ENCODE measurements at places on chromosomes 7 and 10.

- no peak for DNase-seq
Measured at GRCh38 chr7:14191686-14192098, 202.2 kb upstream of the ETV1 start.

DNA sequence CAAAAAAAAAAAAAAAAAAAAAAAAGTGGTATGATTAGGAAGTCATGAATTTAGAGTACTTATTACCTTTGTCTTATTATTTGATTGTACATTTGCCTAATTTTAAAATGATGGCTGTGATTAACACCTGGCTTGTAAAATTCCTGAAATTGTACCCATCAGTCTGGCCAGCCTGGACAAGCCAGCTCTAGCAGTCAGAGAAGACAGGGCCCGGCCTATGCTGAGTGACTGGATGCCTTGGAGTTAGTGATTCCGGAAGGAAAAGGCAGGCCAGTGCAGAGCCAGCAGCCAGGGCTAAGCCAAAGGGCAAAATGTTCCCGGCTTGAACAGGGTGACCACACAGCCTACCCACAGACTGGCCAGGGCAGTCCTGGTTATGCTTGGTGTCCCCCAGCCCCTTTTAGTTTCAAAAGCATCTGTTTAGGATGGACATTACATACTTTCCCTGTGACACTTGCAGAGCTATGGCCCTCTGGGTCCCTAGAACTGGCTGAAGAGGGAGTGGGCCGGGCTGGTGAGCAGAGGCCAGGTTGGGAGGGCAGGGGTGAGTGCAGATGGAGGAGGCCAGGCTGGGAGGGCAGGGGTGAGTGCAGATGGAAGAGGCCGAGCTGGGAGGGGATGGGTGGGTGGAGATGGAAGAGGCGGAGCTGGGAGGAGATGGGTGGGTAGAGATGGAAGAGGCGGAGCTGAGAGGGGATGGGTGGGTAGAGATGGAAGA lies 61.7 kb downstream of the PROSER2 start:
- DNase-seq: no peak

DNA sequence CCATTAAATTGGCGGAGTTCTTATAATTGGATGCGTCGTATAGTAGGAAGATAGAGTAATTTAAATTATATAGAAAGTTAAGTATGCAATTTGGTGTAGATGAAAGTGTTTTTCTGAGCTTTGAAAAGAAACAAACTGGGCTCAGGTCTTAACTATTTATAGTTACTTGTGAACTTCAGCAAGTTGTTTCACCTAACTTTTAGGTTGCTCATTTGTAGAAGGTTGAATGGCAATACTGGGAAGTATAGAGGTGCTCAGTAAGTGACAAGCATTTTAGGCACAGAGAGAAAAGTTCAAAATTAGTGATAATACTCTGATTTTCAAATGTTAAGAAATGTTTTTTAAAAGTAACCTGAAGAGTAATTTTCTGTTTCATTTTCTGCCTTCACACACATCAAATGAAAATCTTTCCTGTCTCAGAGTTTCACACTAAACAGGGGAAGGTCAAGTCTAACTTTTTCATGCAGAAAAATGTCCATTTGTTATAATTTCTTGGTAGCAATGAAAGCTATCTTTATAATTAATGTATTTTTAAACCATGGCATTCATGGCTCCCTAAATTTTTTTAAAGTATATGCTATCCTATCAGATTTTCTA lies 146.5 kb downstream of the PHF14 start:
- DNase-seq: no peak

DNA sequence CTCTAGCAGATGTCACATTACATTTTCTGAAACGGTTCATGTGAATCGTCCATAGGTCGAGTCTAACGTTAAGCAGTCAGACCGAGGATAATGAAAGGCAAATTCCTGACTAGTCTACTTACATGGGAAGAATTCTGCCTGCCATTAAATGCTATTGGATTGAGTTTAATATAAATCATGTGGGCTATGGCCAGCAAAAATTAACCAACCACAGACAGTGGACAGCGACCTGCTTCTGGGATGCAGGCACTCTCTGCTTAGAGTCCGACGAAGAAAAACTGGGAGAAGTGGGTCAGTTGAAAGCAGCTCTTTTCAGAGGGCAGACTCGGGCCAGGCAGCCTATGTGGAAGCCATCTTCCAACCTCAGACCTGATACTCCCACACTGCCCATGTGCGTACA lies 16.6 kb downstream of the PIP4K2A start:
- DNase-seq: no peak

GRCh38 chr10:19043431-19043830 lies 5.2 kb upstream of the MALRD1 start:
- DNase-seq: no peak

- DNase-seq: no peak
Measured at GRCh38 chr10:89894051-89894450, 192.7 kb downstream of the KIF20B start.

DNA sequence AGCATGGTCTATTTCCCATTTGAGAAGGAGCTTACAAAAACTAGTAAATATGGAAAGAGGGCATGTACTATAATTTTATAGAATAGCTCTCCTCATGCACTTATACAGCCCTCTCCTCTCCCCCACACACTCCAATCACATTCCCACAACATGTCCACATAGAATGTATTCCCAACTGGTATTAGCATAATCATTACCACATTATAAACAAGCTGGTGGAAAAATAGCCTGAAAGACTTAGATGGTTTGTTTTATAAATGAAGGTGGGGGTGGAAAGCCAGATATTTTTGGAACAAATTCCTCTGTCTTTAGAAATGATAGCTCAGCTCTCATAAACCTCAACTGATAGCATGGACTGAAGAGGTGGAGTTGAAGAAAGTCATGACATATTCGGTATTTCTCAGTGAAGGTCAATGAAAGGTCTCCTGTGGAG lies 410.1 kb downstream of the SUGCT start:
- no peak for DNase-seq

- no peak for DNase-seq
Measured at GRCh38 chr10:69516316-69516715, 56.9 kb downstream of the NEUROG3 start.

GRCh38 chr10:21724020-21724589 lies 190.1 kb downstream of the MLLT10 start:
- no peak for DNase-seq

DNA sequence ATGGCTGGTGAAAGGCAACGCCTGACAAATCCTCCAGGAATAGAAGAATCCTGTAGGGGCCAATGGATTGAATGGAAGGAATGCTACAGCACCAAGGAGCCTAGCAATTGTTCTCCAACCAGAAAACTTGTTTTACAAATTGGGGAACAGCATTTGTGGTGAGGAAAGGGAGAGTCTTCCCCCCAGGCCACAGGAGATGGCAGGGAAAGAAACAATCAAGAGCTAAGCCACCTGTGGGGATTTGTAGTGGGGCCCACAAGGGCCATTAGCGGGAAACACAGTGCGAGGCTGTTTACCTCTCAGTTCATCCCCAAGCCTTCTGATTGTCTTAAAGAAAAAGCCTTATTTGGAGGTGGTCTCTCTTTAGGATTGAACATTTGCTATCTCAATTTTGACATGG lies 48.5 kb upstream of the KCNMA1 start:
- DNase-seq: no peak

DNA sequence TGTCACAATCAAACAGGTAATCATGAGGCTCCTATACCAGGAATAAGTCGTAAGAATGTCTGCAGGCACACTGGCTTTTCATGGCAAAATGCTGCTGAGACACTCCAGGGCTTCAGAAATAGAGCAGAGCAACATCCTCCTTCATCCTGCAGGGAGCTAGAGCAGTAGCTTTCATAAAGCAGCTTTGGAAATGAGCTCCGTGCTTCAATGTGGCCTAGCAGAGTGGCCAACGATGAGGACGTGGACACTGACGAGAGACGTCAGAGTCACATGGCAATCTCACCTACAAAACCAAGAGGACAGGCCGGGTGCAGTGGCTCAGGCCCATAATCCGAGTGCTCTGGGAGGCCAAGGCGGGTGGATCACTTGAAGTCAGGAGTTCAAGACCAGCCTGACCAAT lies 9.8 kb downstream of the COBL start:
- DNase-seq: no peak

DNA sequence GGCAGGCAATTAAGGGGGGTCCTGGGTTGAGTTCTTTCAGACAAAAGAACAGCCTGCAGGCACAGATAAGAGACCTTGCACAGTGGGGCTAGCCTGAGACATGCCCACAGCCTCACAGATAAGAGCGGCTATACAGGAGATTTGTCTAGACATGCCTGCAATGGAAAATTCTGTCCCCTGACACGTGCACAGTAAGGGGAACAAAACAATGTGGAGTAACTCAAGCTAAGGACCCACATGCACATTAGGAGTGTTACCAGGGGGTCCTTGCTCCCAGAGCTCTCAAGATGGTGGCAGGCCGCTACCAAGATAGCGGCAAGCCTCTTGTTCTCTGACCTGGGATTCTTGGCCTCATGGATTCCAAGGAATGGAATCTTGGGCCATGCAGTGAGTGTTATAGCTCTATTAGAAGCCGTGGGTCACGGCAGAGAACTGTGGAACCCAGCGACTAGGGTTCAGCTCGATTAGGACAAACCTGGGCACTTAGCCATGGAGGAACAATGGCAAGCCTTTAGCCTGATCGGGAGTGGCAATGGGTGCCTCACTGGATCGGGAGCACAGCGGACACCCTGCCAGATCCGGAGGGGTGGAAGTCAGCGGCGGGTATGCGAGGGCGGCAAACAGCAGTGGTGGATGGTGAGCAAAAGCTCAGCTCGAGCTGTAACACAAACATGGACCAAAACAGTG lies 196.9 kb downstream of the CCSER2 start:
- no peak for DNase-seq

DNA sequence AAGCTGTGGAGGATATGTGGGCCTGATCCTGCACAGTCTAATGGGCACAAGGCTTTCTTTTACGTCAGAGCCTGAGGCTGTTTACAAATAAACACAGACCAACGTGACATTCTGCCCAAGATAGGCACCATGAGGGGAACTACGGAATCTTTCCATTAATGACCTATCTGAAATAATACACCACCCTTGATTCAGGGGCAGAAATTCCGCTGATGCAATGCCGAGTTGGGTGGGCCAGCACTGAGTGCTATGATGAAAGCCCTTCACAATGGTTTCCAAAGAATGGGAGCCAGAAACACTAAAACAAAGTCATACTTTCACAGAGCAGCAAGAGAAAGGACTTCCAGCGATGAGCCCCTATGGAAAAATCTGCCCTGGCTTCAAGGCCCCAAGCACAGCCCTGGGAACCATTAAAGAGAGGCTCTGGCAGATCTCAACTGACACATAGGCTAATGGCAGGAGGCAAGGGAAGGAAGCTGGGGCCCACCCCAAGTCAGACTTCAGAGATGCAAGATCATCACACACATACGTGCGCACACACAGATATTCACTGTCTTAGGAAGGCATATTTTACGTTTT lies 72.2 kb upstream of the DLX6 start:
- DNase-seq: no peak
